ENCODE measurements at places on chromosomes 5 and 9.

DNA sequence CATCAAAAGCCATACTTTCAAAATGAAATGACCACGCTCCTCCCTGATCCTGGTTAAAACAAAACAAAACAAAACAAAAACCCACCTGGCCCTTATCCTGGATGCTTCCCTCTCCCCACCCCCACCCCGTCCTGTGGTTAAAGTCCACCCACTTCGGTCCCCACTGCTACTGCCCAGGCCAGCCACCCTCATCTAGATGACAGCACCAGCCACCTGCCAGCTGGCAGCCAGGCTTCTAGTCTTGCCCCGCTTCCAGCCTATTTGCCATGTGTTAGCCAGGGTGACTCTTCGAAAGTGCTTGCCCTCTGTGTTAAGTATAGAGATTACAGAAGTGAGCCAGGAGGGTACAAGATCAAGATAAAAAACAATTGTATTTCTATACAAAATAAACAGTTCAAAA, 27.5 kb upstream of the NCS1 start:
- no peak for DNase-seq

- DNase-seq = no peak
Measured at GRCh38 chr5:132427281-132428146, 58.0 kb downstream of the SLC22A5 start.

DNA sequence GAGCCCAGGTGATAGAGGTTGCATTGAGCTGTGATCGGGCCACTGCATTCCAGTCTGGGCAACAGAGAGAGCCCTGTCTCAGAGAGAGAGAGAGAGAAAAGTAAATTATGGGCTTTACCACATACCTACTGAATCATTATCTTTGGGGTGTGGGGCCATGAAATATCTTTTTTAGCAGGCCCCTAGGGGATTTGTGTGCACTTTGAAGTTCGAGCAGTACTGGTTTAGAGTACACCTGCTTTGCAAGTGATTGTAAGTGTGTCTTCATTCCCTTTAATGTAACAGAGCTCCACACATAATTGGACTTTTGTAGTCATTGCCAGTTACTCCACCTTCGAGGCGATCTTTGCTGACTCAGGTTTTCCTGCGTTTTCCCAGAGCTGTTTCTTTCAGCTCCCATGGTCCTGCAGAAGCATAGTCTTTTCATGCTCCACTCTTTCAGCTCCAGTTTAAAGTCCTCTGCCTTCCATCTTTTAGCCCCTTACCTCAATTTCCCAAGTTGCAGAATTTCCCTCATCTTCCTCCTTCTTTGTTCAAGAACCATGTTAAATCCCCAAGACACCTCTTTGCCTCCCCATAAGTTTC, 24.0 kb upstream of the FRMPD1 start:
- DNase-seq = no peak

- no peak for DNase-seq
Measured at GRCh38 chr9:129193655-129194054, 15.6 kb upstream of the IER5L start.

DNA sequence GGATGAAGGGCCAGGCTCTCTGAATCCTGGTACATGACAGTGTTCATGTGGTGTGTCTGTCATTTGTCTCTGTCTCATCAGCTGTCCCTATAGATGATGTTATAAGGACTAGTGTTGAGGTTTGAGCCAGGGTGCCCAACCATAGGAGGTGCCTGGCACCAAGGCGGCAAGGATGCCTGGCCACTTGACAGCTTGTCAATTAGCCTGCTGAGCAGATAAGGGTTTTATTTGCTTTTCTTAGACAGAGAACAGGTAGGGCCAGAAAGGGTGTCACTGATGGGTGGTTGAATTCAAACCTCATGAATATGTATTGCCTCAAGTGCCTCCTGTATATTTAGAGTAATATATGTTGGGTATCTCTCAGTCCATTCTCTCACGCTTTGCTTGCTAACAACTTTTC, 30.1 kb upstream of the AUH start:
- no peak for DNase-seq

GRCh38 chr5:82749461-82749820, 327.8 kb downstream of the TMEM167A start:
- no peak for DNase-seq

All from stimulated activated CD4-positive, alpha-beta T cell treated with anti-CD3 and anti-CD28 coated beads, Interleukin-15, amount 100 ng/mL, for 48 hours (primary cell).